GM23338 (cell line): ENCODE measurements at places on chromosomes 7 and 10.

DNA sequence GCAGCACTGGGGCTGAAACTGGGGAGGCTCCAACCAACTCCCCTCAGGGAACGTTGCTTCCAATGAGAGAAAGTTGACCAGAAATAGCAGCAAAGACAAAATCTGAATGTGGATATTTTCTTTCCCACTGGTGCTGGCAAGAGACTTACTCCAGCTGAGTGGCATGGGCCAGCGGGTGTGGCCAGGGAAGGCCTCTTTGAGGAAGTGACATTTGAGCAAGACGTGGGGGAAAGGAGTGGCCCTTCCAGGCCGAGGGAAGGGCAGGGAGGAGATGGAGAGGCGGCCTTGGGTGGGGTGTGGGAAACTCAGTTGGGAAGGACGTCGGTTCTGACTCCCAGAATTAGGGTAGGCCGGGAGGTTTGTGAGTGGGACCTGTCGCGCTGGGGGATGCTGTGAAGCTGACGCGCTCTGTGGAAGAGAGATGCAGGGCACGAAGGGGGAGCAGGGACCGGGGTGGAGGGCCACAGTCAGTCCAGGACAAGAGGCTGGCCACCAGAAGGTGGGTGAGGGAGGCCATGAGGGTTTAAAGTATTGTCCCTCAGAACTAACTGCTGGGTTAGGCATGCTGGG lies 96.7 kb upstream of the IKZF1 start:
- no peak overlapping the region for H3K27ac ChIP-seq
- no peaks in the 10 kb centered on the region for H3K27me3 ChIP-seq
- DNase-seq, result no peak
- no peaks in the 10 kb centered on the region for H3K4me1 ChIP-seq

DNA sequence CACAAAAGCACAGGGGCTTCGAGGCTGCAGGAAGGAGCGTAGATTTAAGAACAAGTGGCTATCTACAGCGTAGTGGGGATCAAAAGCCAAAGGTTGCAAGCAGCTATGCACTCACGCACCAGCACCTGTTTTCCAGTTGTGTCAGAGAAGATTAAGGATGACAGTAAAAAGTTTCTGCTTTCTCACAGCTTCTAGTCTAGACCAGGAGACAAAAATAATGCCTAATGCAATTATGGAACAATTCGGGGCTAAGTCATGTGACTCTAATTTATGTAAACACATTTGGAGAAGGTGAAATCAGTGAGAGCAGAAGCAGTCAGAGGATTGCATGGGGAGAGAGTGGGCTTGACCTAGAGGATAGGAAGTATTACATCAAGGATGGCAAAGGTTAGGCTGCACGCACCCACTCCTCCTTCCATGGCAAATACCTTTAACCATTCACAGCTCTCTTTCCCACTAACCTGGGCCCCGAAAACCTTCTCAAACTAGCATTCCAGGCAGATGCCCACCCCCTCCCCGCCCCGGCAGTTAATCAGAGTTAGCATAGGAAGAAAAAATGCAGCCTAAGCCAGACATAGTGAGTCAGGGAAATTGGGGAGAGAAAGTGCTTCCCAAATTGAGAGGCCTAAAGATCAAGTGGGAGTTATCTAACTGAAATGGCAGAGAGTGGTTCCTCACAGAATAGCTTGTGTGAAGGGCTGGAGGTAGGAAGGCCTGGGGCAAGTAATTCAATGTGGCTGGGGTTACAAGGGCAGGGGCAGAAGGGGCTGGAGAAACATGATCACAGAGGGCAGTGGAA lies 48.2 kb upstream of the GPAM start:
- peaks cover 4% of the 10 kb centered on the region; the same call in 1 of the 2 replicates for H3K4me1 ChIP-seq
- no peaks in the 10 kb centered on the region for H3K36me3 ChIP-seq
- H3K27ac ChIP-seq, result no peak overlapping the region

DNA sequence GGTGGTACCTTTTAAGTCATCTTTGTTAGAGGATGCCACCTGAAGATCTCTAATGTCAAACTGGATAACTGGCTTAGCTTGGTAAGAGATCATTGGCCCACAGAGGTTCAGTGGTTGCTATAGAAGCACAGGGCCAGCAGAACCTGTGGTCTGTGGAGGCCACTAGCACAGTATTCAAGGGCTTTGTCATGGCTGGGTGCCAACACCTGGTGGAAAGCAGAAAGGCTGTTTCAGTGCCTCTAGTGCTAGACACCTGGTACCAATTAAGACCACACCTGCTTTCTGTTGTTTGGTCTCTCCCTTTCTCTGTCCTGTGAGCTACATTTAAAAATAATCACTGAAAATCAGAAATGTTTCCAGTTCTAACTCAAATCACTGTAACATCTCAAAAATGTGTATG lies 10.0 kb upstream of the PCGF5 start:
- no peaks in the 10 kb centered on the region for H3K27me3 ChIP-seq
- DNase-seq, result no peak
- H3K4me3 ChIP-seq, result no peak overlapping the region

- no peak for DNase-seq
- no peaks in the 10 kb centered on the region for H3K27me3 ChIP-seq
- peaks cover 11% of the 10 kb centered on the region for H3K36me3 ChIP-seq
Measured at GRCh38 chr7:141610671-141611070, 59.5 kb downstream of the AGK start.

DNA sequence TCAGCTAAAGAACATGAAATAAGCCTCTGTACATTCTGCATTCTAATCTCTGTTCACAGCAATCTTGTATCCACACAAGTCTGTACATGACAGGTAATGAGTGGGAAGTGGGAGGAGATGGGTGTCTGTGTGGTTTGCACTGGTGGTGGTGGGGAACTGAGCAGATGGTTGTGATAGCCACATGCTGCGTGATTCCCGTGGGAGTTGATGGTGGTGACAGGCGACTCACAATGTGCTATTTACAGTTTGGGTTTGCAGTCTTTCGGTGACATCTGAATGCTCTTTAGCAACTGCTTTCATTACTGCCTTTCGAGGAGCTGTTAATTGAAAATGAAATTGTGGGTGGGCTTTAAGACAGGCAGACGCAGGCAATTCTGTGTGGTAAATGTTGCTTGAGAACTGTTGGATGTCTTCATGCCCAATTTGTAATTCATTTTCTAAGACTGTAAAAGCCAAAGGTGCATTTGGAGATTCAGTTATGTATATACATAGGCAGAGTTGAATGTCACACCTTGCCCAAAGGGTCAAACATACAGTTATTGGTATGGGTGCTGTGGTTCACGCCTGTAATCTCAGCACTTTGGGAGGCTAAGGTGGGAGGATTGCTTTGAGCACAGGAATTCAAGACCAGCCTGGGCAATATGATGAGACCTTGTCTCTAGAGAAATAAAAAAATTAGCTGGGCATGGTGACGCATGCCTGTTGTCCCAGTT lies 308.2 kb downstream of the AUTS2 start:
- no peak for DNase-seq
- no peaks in the 10 kb centered on the region for H3K27me3 ChIP-seq
- H3K4me1 ChIP-seq, result no peaks in the 10 kb centered on the region
- no peak overlapping the region for H3K4me3 ChIP-seq
- no peaks in the 10 kb centered on the region for H3K36me3 ChIP-seq

DNA sequence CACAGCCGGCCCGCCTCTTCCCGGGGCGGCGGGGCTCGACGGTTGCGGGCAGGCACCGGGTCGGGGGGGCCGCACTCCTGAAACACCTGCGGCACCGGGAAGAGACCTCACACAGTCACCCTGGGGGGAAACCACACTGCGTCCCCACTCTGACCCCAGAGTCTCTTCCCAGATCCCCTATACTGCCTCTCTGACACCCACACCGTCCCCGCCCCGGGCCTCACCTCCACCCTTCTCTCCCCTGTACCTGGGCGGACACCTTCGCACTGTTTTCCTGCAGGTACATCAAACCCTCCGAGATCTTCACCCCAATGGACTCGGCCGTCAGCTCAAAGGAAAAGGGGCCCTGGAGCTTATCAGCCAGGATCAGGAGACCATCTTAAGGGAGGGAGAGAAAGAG lies 3.4 kb upstream of the GAL3ST4 start:
- DNase-seq, result peak; percentile 73
- peaks cover 4% of the 10 kb centered on the region; the same call in 1 of the 2 replicates for H3K36me3 ChIP-seq
- H3K27me3 ChIP-seq, result peaks cover 10% of the 10 kb centered on the region; the same call in 1 of the 2 replicates

DNA sequence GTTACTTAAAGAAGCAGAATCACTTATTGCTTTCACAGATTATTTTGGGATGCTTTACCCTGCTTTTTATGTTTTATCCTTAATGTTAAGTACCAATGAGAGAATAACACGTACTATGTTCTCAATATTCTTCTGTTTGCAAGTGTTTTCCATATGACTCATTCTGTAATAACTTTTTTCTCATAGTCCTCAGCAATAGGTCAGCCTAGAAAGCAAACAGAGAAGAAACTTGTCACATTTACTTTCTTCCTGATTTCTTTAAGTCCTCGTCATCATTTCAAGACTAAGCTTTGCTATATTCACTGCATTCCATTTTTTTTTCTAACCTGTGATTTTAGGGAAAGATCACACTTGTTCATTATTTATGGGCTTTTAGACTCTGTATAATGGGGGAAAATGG lies 6.8 kb upstream of the AGR2 start:
- no peak for DNase-seq
- no peak overlapping the region for H3K27ac ChIP-seq
- no peaks in the 10 kb centered on the region for H3K27me3 ChIP-seq
- H3K36me3 ChIP-seq, result no peaks in the 10 kb centered on the region
- H3K4me1 ChIP-seq, result no peaks in the 10 kb centered on the region

DNA sequence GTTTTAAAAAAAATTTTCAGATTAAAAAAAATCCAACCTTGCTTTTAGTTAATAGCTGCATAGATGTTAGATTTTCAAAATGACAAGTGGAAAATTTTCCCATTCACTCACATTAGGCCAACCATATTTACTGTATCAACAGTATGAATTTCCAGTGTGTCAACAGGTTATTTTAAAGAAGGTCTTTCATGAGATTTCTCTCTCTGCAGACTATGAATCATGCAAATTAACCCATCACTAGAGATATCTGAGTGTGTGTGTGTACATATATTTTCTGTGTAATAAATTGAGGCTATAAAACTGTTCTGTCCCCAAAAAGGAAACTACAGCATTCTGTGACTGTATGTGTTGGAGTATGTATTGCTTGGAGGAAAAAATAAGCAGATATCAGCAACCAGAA lies 305.6 kb downstream of the ARL4A start:
- no peak for DNase-seq
- H3K4me3 ChIP-seq, result no peak overlapping the region
- H3K27ac ChIP-seq, result no peak overlapping the region

DNA sequence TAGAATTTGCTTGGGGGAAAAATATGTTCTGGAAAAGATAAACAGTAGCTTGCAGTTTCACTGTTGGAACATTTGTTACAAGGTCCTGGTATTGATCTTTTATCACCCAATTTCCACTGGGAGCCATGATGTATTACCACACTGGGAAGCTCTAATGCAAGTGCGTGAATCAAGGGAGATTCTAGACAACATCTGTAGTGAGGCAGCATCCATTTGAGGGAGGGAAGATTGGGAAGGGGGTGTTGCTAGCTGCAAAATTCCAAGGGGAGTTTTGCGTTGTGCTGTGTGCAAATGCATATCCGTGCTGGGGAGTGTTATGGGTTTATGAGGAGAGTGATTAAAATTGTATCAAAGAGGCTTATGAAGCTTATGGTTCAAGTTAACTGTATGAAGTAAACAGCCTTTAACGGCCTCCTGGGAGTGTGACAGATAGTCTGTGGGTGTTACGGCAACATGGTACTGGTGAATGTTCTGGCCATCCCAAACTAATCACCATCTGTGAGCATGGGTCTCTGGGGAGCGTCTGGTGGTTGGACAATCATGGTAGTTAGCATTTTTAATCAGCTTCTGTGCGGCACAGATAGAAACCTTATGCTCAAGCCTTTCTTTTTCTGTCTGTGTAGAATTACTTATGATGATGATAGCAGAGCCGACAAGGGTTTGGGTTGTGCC lies 601.9 kb upstream of the GALNT17 start:
- no peaks in the 10 kb centered on the region for H3K27me3 ChIP-seq
- H3K4me1 ChIP-seq, result no peaks in the 10 kb centered on the region
- no peaks in the 10 kb centered on the region for H3K36me3 ChIP-seq
- H3K27ac ChIP-seq, result no peak overlapping the region
- DNase-seq, result no peak

- peak overlapping the region; percentile 90 for H3K4me3 ChIP-seq
- H3K36me3 ChIP-seq, result 0 out of 2 replicates have a peak, but pooled peaks cover 3% of the 10 kb centered on the region
- H3K27ac ChIP-seq, result peak overlapping the region; percentile 92
- peak; percentile 78 for DNase-seq
Measured at GRCh38 chr7:73738220-73738611, 386 bp downstream of the ABHD11 start.

- no peak for DNase-seq
- H3K4me3 ChIP-seq, result no peak overlapping the region
- no peaks in the 10 kb centered on the region for H3K27me3 ChIP-seq
- H3K4me1 ChIP-seq, result no peaks in the 10 kb centered on the region
- H3K27ac ChIP-seq, result no peak overlapping the region
Measured at GRCh38 chr10:69202332-69202731, 17.8 kb upstream of the HKDC1 start.

DNA sequence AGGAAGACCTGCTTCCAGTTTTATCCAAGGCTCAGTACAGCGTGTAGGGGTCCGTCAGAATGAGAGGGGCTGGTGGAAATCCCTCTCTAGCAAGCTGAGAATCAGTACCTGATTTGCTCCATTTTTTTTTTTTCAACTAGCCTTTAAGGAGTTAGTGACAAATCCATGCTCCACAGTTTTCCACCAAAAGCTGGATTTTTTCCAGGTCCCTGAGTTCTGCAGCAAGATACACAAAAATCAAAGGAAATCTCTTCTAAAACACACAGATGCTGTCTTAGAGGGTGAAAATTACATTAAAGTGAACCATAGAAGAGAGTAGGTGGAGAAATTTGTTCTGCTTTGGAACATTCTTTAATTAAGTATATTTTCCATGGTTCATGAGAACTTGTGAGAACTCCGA lies 30.4 kb downstream of the MDFIC start:
- no peak overlapping the region for H3K27ac ChIP-seq
- H3K36me3 ChIP-seq, result no peaks in the 10 kb centered on the region
- peaks cover 3% of the 10 kb centered on the region; the same call in 1 of the 2 replicates for H3K4me1 ChIP-seq
- no peaks in the 10 kb centered on the region for H3K27me3 ChIP-seq

GRCh38 chr7:124796771-124797170 lies 31.2 kb upstream of the GPR37 start:
- H3K4me3 ChIP-seq, result no peak overlapping the region
- no peaks in the 10 kb centered on the region for H3K4me1 ChIP-seq
- no peak for DNase-seq
- no peak overlapping the region for H3K27ac ChIP-seq

GRCh38 chr7:46109437-46109836 lies 188.4 kb upstream of the IGFBP3 start:
- no peak overlapping the region for H3K27ac ChIP-seq
- no peaks in the 10 kb centered on the region for H3K4me1 ChIP-seq
- no peaks in the 10 kb centered on the region for H3K36me3 ChIP-seq
- no peak for DNase-seq

DNA sequence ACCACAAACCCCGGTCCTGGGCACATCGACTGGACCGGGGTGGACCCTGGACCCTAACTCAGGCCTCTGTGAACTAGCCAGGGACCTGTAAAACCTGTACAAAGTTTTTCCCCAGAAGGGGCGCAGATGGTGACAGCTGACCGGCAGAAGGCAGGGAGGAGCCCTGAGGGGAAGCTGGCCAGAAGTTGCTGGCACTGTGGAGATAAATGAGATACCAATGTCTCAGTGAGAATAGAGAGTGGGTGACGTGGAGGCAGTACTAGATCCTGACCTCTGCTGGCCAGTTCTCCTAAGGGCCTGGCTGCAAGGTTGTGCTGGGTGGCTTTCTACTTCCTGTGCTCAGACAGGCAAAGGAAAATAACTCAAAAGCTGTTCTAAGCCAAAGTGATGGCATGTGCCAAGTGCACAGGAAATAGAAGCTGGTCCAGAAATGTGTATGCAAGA lies 10.6 kb upstream of the TSPAN14 start:
- no peaks in the 10 kb centered on the region for H3K27me3 ChIP-seq
- H3K36me3 ChIP-seq, result no peaks in the 10 kb centered on the region
- DNase-seq, result peak; percentile 37
- H3K4me1 ChIP-seq, result no peaks in the 10 kb centered on the region
- H3K4me3 ChIP-seq, result no peak overlapping the region
